Mesothelial cell of epicardium (in vitro differentiated cells): ENCODE measurements at places on chromosomes 1 and 21.

GRCh38 chr1:56548571-56548970 lies 30.8 kb downstream of the PLPP3 start:
- DNase-seq: no peak

DNA sequence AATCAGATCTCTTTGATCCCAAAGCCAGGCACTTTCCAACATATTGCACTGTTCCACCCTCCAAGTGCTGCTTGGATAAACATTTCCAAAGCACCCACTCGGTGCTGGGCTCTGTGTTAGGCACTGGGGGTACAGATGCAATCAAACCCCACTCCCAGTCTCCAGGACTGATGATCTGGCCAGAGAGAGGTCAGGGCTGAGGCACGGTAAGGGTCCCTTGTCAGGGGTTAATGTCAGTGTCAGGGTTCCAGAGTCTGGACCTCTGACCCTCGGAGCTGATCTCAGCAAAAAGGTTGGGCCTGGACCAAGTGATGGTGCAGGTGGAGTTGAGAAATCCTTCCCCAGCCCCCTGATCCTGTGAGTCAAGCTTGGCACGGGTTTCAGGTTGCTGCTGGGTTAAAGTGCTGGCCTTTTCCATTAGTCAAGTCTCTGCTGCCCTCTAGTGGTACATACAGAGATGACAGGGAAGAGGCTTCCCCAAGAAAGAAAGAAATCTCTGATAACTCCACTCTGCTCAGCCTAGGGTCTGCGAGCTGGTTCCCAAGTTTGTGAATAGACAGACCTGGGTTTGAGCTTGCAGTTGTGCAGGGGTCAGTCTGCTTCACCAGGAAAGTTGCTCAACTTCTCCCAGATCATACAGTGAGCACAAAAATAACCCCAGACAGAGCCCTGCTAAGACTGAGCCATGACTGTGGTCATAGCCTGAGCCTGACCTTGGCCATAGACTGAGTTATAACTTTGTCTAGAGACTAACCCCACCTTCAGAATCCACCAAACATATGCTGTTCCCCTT lies 74.6 kb downstream of the DMRTA2 start:
- DNase-seq: peak; percentile 55

- DNase-seq: no peak
Observed at GRCh38 chr1:172451002-172451443, 7.2 kb upstream of the PIGC start.

GRCh38 chr1:109252893-109253802 lies 3.8 kb downstream of the CELSR2 start:
- DNase-seq: no peak

GRCh38 chr1:27000817-27001460 lies 7.4 kb downstream of the TRNP1 start:
- no peak for DNase-seq

GRCh38 chr1:32399843-32400242 lies 5.6 kb upstream of the BSDC1 start:
- no peak for DNase-seq

GRCh38 chr1:9770298-9770697 lies 53.5 kb downstream of the CLSTN1 start:
- DNase-seq: no peak

GRCh38 chr1:67298762-67299161 lies 8.9 kb upstream of the IL12RB2 start:
- no peak for DNase-seq

DNA sequence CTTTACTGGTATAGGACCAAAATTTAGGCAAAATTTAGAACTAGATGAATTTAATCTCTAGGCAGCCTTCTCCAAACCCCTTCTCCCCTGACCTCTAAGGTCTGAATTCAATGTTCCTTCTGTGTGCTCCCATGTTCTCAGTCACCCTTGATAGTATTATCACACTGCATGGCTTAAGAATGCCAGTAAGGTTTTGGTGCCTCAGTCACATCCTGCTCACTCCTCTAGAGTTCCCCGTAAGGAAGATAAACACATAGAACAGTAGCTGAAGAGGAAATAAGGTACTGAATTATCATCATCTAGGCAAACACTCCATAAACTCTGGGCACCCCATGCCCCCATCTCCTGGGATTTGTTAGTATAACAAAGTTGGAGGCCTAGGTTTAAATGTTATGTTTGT lies 18.2 kb downstream of the PRRX1 start:
- no peak for DNase-seq

GRCh38 chr1:34389974-34390373 lies 213.3 kb downstream of the C1orf94 start:
- DNase-seq: no peak

- no peak for DNase-seq
Observed at GRCh38 chr1:53529555-53529954, 70.4 kb downstream of the DMRTB1 start.

GRCh38 chr1:12174924-12175810 lies 8.4 kb downstream of the TNFRSF1B start:
- no peak for DNase-seq

DNA sequence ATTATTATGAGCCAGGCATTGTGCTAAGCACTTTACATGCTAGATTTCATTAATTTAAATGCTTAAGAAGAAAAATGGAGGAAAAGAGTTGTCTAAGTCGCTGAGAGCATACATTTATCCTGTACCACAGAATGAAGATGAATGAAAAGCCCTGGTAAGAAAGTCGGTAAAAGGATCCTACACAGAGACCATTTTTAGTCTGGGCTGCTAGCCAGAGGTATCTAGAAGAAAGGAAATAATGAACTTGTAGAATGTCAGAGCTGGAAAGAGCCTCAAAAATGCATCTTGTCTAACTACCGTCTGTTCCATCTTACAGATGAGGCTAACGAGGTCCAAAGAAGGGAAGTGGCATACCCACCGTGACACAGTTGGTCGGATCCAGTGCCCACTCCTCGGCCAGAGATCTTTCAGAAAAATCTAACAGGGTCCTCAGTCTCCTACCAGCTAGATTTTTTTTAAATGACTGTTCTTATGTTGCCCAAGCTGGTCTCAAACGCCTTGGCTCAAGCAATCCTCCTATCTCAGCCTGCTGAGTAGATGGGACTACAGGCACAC lies 12.2 kb upstream of the TNR start:
- no peak for DNase-seq
